Activated T-helper 1 cell treated with anti-CD3 and anti-CD28 coated beads, Interleukin-2, amount 50 U/mL, for 16 hours (primary cell): ENCODE measurements at places on chromosomes 3 and 15.

GRCh38 chr3:47643092-47643491, 64.4 kb upstream of the CSPG5 start:
- no peak for DNase-seq

DNA sequence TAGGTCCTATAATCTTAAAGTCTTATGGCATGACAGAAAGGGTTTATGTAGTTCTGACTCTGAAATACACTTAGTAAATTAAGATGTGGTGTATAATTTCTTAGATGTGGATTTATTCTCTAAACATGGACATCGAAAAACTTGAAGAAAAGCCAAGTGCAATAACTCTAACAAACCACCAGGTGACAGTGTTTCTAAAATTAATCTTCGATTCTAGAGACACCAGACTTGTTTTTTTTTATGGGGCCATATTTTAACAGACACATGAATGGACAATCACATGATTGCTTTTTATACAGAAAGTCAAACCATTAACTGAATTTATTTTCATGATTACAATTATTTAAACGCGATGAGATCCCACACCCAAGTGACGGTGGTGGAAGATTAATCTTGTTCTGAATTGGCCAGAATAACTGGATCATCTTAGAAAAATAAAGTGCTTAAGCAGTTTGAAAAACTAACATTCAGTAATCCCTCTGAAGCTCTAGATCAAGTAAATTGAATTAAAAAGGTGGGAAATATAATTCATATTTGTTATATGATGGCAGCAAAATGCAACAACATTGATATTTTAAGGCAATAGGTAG, 305.1 kb downstream of the LSAMP start:
- no peak for DNase-seq

- DNase-seq: no peak
These were observed 72.6 kb upstream of the ZBED2 start for GRCh38 chr3:111667621-111668239.

DNA sequence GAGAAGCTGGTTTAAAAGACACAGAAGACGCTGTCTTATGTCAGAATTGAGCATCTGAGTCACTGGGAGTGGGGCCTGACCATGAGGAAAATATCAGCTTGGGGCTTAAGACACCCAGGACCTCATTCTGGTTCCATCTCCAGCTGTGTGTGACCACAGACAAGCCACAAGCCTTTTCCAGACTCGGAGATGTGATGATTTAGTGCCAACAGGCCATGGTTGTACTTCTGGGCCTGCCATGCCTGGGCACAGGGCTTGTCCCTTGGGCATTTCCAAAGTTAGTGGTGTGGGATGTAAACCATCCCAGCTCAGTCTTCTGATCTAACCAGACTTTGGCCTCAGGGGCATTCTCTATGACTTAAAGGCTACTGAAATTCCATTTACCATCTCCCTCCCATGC, 269.8 kb downstream of the RYR3 start:
- DNase-seq: no peak

- no peak for DNase-seq
These were observed 110.4 kb downstream of the EDEM1 start for GRCh38 chr3:5297895-5298294.
